ENCODE measurements at places on chromosomes 6 and 20.

DNA sequence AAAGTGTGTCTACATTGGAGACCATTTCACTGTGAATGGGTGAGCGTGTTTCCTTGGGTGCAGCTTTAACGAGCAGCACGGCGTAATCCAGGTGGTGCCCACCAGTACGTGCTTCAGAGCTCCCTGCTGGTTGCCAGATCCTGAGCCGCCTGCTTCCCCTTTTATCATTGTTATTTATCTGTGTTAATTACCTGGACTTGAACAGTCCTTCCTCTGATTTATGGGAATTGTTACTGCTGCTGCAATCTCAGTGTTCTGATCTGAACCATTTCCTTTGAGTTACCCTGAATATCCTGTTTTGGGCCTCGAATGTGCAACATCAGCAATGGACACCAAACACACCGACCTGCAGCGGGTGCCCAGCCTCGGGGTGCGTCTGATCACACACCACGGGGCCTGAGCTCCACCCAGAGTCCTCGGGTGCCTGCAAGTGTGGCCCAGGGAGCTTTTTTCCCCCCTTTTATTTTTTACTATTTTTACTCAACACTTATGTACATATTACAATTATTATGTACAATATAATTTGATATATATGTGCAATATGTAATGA is 81.3 kb downstream of the RPP40 start:
- DNase-seq, result no peak

GRCh38 chr6:11368264-11368663 is 135.8 kb upstream of the NEDD9 start:
- DNase-seq, result no peak

DNA sequence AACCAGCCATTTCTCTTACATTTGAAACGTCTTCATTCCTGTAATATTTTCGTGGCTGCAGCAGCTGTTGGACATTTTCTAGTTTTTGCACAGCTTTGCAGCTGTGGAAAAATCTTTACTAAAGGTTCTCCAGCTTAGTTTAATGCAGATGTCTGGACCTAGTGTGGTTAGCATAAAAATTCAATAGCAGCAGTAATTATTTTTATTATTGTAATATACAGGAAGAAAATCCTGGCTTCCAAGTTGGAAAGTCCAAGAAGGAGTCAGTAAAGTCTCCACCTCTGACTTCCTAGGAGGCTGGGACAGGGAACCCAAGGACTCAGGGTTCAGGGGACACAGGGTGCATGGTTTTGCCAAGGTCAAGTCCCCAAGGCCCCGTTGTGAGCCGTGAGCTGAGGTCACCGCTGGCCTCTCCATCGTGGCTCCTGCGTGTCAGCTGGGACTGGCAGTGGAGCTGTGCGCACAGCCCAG is 230.6 kb downstream of the FNDC1 start:
- no peak for DNase-seq

DNA sequence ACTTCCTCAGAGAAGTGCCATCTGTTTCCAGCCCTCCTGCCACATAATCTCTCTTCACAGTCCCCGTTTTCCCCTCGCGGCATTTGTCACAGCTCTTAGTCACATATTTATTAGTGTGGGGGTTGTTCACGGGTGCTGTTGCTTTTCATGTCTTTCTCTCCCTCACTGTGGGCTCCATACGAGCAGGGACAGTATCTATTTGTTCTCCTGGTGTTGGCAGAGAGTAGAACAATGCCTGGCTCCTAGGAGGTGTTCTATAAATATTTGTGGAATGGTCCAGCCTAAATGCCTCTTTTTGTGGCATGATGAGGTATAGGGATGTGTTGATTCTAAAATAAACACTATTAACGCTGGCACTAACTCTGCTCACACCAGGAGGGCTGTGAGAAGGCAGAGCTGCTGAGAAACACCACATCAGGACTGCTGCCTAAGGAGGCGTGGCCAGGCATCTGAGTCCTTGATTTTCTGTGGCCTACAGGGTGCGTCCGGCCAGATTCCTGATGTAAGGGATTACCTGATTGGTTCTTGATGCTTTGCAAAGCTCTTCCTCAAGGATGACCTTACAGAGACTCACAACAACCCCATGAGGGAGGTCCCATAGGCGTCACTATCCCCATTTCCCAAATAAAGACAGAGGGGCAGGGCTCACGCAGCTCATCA is 219.8 kb upstream of the ARID1B start:
- no peak for DNase-seq

- DNase-seq, result no peak
Observed at GRCh38 chr6:166318227-166318626, 10.0 kb upstream of the PRR18 start.

- DNase-seq, result no peak
Observed at GRCh38 chr6:135212935-135213334, 31.8 kb downstream of the MYB start.

DNA sequence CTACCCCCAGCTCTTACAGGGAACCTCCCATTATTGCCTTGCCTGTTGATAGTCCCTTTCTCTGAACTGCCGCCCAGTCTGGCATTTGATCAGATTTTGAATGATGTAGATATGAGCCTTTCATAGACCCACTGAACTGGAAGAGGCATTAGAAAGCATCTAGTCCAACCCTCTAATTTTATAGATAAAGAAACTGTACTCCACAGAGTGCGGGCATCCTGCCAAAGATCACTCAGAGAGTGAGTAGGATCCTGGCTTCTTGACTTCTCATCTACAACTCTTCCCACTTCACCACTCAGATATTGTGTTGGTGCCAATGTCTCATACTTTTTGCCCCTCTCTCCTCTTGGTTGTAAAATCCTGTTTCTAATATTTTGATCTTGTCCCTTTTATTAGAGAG is 179.2 kb upstream of the BMP2 start:
- DNase-seq, result no peak

- no peak for DNase-seq
Observed at GRCh38 chr6:87357479-87358196, 13.0 kb downstream of the C6orf163 start.

- no peak for DNase-seq
Observed at GRCh38 chr6:135141728-135142127, 39.4 kb upstream of the MYB start.

GRCh38 chr6:144315981-144316861 is 31.1 kb downstream of the UTRN start:
- DNase-seq, result no peak
